B cell (primary cell): ENCODE measurements at places on chromosomes 6 and 20. TPM values are rescaled to one million over a fixed set of nuclear protein-coding genes. Genes with fewer than 3 reads are reported as not detected.

GRCh38 chr20:31566658-31567379 is 38.3 kb upstream of the ID1 start:
- DNase-seq: no peak

Gene TENT5A
- 9.4 and 11.1 TPM in 2 replicates for total RNA-seq

Gene PHACTR3
- total RNA-seq: not detected in 2 replicates

- peak; percentile 54 for DNase-seq
Measured at GRCh38 chr6:75204217-75204958, 1.5 kb downstream of the COL12A1 start.

- no peak for DNase-seq
Measured at GRCh38 chr6:107354451-107354850, 104.9 kb downstream of the PDSS2 start.
